CD4-positive, alpha-beta T cell treated with Interferon alpha-2 for 1 hour (primary cell): ENCODE measurements at places on chromosomes 12 and 14.

GRCh38 chr12:114668886-114669288, 15.1 kb downstream of the TBX3 start:
- no peak for DNase-seq

GRCh38 chr14:102434647-102435175, 72.0 kb downstream of the TECPR2 start:
- no peak for DNase-seq

GRCh38 chr12:64992641-64993040, 128.5 kb downstream of the WIF1 start:
- no peak for DNase-seq

DNA sequence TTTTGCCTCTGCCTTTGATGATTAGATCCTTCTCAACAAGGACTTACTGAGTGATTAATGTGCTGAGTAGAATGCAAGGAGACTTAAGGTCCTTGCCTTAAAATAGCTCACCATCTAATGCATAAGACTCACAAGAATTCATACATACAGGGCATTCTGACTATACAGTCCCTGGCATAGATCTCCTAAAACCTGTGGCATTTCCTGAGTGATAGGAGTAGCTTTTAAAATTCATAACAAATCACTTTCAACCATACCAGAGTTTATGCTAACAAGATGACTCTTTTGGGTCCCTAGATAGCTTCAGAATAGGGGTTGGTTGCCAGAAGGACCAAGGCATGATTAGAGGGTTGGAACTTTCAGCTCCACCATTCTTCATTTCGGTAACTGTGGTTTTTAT, 48.8 kb downstream of the STXBP6 start:
- no peak for DNase-seq

- no peak for DNase-seq
Measured at GRCh38 chr14:89748004-89748403, 206.5 kb downstream of the EFCAB11 start.

GRCh38 chr14:105817971-105818711, 291.8 kb downstream of the TMEM121 start:
- peak; percentile 85 for DNase-seq

GRCh38 chr12:85923767-85924331, 49.8 kb downstream of the NTS start:
- DNase-seq = no peak

DNA sequence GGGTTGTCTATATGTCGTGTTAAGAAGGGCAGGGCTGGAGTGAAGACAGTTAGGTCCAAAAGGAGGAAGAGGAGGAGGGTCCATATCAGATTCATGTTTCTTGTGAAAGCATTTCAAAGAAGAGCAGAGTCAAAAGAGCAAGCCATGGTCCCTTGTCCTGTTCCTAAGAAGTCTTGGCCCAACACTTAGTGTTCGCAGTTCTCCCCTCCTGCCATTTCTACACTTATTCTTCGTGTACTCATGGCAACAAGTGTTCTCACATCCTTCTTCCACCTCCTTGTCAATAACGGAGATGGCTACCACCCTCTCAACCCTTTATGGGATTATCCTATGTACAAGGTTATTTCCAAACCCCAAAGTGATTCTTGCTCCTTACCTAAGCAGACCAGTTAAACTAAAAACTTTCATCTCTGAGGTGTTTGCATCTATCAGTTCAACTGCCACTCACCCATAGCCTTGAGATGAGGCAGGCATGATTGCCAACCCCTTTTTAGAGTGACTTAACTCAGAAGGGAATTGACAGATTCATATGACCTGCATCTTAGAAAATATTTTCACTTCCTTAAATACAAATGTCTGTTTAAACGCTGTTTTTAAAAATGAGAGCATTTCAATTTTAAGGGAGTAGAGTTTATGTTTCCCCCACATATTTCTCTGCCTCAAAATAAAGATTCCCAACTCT, 19.8 kb upstream of the RNASE2 start:
- no peak for DNase-seq

DNA sequence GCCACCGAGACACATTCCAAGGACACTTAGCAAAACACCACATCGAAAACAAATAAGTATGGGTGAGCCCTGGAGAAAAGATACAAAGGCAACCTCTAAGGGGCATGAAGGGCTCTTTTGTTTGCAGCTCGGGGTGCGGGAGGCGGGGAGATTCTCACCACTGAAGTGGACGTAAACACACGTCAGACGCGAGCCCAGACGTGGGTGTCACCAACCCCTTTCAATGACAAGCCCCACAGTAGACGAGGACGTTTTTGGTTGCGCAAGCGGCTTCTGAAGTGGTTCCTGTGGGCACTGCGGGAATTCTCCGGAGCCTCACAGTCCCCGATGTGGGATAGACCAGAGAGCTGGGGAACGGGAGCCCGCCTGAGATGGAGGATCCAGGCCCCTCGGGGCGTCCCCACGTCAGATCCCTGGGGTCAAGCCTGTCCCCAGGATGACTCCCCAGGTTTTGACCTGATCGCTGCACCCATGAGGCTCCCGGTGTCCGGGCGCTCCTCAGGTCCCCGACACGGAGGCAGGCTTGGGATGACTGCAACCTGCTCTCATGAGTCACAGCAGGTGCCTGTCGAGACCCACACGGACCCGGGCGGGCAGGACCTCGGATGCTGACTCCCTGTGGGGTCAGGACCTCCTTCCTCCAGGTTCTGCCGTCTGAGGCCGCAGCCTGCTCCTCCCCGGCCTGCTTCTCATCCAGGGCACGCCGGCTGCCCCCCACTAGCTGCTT, 20.3 kb upstream of the ADGRD1 start:
- DNase-seq = no peak

GRCh38 chr14:35286707-35287106, 5.5 kb upstream of the PSMA6 start:
- peak; percentile 61 for DNase-seq

GRCh38 chr14:64704143-64704742, at the start of gene PLEKHG3:
Gene PLEKHG3, plus strand, starts transcription at chr14:64704424. Its CDS starts 23,208 bp downstream, at chr14:64727632.
- DNase-seq = no peak

DNA sequence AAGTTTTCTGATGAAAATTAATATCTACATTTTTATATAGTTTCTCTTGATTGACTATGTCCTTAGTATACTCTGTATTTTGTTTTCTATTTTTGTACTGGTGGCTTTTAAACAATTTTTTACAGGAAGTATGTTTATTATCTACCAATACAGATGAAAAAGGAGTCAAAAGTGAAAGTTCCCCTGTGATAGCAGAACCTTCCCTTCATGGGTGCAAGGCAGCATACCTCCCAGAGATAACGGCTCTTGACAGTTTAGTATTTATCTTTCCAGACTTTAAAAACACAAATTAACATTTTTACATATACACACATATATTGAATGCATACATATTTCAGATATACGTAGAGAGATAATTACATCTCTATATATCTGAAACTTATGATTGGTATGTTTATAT, 17.1 kb upstream of the FAM234B start:
- DNase-seq = no peak

- DNase-seq = no peak
Measured at GRCh38 chr12:97336900-97337751, 125.5 kb upstream of the RMST start.

- DNase-seq = no peak
Measured at GRCh38 chr12:49867570-49868341, 24.9 kb upstream of the BCDIN3D start.

GRCh38 chr12:24895612-24896011, 53.3 kb downstream of the BCAT1 start:
- DNase-seq = no peak

- DNase-seq = no peak
Measured at GRCh38 chr12:17137396-17137795, 531.4 kb upstream of the LMO3 start.

- DNase-seq = no peak
Measured at GRCh38 chr12:10551375-10551774, 45.7 kb downstream of the EIF2S3B start.

- DNase-seq = no peak
Measured at GRCh38 chr12:26895672-26896071, 42.1 kb downstream of the INTS13 start.

GRCh38 chr14:65035049-65035448, 48.4 kb downstream of the FNTB start:
- DNase-seq = no peak

GRCh38 chr12:14959126-14959440, 2.3 kb downstream of the ARHGDIB start:
- DNase-seq = peak; percentile 42

DNA sequence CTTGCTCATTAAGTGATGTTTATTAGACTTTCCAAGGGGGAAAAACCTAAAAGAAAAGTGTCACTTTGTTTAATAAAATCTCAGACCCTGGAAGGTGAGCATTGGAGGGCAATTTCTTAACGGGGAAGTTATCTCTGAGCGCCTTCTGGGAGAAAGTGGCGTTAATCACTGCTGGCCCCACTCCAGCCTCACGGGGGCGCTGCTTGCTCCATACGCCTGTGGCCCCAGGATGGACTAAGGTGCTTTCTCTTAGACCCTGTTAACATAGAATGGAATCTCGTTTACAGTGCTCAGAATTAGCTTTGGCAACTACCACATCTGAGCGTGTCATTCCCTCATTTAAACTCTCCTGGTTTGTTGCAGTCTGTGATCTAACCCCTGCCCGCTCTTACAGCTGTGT, 16.4 kb upstream of the PRIMA1 start:
- DNase-seq = no peak

GRCh38 chr12:131347345-131347714, 363.6 kb upstream of the SFSWAP start:
- no peak for DNase-seq

- no peak for DNase-seq
Measured at GRCh38 chr12:42498549-42499247, 90.8 kb downstream of the PRICKLE1 start.

- no peak for DNase-seq
Measured at GRCh38 chr14:37054869-37055268, 117.5 kb downstream of the SLC25A21 start.

DNA sequence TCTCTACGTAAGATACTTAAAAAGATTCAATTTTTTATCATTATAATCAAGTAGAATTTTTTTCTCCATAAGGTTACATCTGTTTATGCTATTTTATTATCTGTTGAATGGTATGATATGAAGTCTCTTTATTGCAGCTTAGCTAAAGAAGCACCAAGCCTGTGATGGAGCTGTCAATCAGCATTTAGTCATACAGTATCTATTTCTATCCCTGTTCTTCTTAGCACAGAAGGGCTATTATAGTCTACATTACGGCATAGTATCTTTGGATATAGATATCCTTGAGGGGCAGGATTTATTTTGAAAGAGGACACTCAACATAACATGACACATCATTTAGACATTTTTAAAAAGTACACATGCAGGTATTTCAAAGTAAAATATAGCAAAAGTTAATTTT, 277.1 kb downstream of the FOXG1 start:
- DNase-seq = no peak

DNA sequence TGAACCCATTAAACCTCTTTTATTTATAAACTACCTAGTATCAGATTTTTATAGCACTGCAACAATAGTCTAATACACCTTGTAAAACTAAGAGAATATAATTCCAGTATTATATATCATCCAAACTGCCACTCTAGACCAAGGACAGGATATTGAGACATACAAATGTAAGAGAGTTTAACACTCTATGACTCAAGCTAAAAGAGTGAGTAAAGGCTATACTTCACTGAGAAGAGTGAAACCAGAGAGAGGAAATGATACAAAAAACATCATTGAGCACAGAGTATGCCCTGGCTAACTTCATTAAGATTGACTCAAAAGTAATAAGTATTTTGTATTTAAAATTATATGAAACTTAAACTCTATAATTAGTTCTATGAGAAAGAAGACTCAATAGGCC, 1951.9 kb upstream of the SEL1L start:
- DNase-seq = no peak

- DNase-seq = no peak
Measured at GRCh38 chr14:53368066-53368465, 214.9 kb upstream of the DDHD1 start.

GRCh38 chr12:94025756-94026155, 122.6 kb upstream of the PLXNC1 start:
- DNase-seq = no peak

DNA sequence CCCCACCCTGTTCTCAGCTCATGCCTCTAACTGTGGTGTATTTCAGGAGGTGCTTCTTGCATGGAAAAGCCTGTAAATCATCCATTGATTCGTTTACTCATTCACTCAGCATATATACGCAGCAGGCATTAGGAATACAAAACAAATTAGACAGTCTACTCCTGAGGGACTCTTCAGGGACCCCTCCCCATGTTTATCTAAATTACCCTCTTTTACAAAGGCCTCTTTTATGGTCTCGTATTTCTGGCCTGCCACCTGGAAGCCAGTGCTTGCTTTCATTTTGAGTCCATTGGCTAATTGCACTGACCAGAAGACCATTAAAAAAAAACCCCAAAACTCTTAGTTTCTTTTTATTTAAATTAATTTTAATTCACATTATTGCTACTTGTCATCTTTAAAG, 134.4 kb downstream of the DACT1 start:
- DNase-seq = no peak

DNA sequence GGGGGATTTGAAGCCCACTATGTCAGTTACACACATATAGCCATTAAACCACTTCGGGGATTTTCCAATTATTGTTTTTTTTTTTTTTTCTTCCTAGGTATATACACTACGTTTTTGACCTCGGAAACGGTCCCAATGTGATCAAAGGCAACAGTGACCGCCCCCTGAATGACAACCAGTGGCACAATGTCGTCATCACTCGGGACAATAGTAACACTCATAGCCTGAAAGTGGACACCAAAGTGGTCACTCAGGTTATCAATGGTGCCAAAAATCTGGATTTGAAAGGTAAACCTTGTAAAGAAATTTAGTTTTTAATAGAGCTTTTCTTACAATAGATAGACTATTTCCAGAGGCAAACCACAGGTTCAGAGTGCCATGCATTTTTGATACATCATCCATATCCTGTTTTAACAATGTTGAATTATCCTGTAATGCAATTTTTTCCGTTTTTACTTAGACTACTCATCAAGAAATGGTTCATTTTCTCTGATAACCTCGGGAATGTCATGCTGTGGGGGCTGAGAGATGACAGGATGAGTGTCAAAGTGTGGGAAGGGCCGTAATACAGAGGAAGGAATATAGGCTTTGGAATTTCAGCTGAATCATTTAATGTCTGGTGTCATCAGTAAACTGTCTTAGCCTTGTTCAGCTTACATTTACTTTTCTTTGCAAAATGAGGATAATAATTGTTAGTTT, 797.1 kb downstream of the NRXN3 start:
- DNase-seq = no peak

- DNase-seq = no peak
Measured at GRCh38 chr14:74846168-74846567, 29.8 kb downstream of the PROX2 start.

DNA sequence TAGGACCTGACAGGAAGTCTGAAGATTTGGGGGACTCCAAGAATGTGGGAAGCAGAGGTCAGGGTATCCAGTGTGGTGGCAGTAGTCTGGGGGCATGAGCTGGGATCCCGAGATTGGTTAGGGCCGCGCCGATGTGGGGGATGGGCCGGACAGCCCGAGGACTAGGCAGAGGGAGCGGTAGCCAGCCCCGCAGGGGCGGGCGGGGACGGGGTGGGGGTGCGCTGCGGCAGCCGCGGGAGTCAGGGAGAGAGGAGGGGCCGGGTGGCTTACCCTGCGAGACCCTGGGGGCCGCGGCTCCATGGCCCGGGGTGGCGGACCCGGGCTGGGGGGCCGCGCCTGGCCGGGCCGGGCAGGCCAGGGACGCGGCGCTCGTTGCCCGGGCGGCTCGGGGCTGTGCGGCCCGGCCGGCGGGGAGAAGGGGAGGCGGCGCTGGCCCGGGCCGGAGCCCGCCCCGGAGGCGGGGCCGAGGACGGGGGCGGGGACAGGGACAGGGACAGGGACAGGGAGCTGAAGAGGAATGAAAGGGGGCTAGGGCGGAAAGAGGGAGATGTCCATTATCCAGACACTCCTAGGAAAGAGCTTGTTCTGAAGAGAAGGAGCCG, 5.6 kb downstream of the ZNF385A start:
- peak; percentile 30 for DNase-seq

GRCh38 chr12:19804737-19805136, 365.4 kb downstream of the AEBP2 start:
- no peak for DNase-seq
